ELR (cell line): ENCODE measurements at places on chromosomes 4 and X.
A peak's percentile ranks its signal among the peaks of the same experiment; 100 is the strongest.

- DNase-seq: no peak
Observed at GRCh38 chr4:110108422-110108821, 90.0 kb downstream of the ELOVL6 start.

DNA sequence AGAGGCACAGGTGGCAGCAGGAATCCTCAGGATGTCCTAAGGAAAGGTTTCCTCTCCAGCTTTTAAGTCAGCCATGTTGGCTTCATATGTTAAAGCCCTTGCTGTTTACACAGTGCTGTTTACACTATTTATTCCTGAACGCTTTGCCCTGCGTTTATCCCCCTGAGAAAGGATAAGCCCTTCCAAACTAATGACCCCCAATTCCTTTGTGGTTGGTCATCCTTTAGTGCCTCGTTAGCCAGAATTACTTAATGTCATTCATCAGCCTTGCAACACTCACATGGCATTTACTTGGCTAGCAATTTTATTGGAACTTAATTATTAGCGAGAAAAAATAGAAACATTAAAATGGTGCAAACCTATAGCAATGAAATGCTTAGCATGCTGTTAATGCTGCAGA lies 23.8 kb downstream of the VCX2 start:
- DNase-seq: no peak

DNA sequence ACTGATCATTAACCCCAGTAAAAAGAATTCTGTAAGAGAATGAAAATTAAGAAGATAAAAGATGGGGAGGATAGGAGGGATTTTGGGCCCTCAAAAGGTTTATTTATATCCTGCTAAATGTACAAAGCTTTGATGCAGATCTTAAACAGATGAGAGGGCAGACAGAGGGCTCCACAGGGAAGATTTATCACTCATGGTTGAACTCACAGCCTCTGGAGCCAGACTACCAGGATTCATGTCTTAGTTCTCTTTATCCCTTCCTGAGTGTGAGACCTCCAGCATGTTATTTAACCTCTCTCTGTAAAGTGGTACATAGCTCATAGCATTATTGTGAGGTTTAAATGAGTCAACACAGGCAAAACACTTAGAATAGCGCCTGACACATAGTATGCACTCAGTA lies 74.4 kb downstream of the SOWAHB start:
- no peak for DNase-seq

GRCh38 chrX:53599781-53600396 lies 86.6 kb downstream of the HUWE1 start:
- no peak for DNase-seq

- no peak for DNase-seq
Observed at GRCh38 chr4:137032222-137032621, 500.1 kb downstream of the PCDH18 start.

DNA sequence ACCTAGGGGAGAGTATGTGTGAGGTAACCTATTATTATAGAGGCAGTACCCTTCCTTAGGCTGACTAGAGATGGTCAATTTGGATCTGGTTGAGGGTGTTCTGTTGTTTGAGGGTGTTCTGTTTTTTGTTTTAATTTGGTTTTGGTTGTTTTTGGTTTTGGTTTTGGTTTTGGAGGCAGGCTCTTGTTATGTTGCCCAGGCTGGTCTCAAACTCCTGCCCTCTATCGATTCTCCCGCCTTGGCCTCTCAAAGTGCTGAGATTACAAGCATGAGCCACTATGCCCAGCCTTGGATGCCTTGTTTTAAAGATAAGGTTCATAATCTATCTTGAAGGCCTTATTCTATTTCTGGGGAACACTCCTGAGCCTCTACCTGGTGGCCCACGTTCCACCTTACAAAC lies 912 bp downstream of the CXorf65 start:
- DNase-seq: no peak

- peak; percentile 81 for DNase-seq
Observed at GRCh38 chr4:24042094-24042493, 152.2 kb upstream of the PPARGC1A start.

GRCh38 chrX:6226596-6227452 lies 1.8 kb downstream of the NLGN4X start:
- no peak for DNase-seq

DNA sequence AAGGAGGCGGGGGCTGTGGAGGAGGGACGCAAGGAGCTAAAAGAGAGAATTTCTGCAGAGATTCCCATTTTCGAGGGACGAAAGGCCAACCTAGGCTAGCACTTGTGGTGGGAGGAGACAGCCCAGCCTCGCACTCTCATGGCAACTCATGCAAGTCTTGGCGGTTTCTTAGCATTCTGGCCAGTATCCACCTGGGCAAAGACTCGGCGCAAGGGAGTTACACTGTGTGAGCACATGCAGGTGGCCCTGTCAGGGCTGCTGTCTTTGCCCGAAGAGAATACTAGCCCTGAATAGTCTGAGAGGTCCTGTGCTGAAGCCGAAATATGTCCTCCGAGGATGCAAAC lies 15.5 kb downstream of the MCF2 start:
- peak; percentile 1 for DNase-seq

DNA sequence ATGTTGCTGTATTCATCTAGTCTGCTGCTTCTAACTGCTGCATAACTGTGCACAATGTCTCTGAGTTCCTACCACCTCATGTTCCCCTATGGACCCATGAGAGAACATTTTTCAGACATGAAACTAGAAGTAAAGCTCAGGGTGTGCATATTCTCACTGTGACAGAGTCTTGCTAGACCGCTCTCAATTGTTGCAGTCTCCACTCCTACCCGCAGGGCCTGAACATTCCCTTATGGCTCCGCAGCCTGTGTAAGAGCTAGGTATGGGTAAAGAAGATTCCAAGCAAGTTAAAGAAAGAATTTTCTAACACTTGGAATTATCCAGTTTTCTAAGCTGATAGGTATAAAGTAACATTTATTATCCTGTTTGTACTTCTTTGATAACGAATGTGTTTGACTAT lies 5.4 kb downstream of the OCIAD2 start:
- DNase-seq: no peak

- no peak for DNase-seq
Observed at GRCh38 chr4:182807767-182808548, 109.2 kb downstream of the DCTD start.

- DNase-seq: peak; percentile 89
Observed at GRCh38 chr4:153486281-153487151, 20.4 kb downstream of the TMEM131L start.

GRCh38 chrX:116499780-116500179 lies 37.0 kb upstream of the CT83 start:
- DNase-seq: peak; percentile 1

DNA sequence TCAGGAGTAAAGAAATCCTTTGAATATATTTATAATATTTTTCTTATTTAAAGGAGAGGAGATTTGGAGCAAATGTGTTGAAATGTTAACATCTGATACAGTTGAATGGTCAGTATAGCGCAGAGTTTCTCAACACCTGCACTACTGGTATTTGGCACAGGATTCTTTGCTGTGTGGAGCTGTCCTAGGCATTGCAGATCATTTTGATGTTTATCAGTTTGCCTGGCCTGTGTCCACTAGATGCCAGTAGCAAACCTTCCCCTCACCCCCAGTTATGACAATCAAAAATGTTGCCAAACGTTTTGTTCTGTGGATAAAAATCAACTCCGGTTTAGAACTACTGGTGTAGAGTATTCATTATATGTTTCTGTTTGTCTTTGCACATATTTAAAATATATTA lies 765.3 kb upstream of the SLIT2 start:
- DNase-seq: peak; percentile 38

DNA sequence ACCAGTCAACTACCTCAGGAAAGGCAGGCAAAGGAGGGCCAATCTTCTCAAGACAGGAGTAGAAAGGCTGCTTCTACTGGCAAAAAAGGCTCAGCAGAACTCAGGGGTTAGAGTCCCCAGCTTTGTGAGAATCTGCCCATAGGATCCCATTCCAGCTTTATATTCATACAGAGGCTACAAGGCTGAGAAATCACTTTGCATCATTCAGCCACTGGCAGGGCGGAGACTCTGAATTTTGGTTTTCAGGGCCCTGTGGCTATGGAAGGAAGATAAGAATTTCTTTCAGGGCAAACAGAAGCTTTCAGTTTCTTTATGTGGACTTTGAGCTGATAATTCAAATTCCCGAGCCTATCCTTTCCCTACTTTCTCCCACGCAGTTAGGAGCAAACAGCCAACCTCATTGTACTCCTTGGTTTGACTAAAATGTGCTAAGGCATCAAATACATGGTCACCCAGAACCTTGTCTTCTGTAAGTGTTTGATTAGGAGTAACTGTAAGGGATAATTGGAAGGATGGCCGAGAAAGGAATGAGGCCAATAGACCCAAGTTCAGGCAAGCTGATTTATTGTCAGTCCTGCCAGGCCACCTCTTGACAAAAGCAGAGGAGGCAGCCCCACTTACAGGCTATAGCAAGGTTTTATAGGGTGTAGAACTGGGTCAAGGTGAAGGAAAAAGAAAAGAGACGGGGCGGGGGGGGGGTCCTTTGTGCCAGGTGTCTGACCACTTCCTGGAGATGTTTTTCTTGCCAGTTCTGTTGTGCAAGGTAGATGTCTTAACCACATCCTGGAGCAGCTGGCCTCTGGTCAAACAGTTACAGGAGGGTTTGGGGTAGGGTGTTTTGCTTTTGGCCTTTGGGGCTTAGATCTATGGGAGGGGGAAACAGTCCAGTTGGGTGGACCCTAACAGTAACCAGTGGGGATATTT lies 165.3 kb upstream of the PPP1R2C start:
- DNase-seq: no peak

GRCh38 chr4:144384408-144384807 lies 243.9 kb upstream of the GYPA start:
- no peak for DNase-seq

GRCh38 chr4:2375427-2375826 lies 43.0 kb downstream of the ZFYVE28 start:
- DNase-seq: no peak

DNA sequence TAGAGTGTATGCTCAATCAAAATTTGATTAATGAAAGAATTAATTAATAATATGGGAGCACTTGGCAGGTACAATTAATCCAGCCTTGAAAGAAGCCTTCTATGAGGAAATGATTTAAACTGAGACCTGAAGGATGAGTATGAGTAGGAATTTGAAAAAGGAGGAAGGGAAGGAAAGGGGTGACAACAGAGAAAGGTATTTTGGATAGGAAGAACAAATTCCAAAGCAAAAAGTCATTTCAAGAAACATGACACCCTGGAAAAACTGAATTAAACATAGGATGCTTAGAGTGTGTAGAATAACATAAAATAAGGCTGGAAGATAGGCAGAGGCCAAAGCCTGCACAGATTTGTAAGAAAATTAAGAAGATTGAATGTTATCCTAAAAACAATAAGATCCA lies 29.6 kb downstream of the PHOX2B start:
- DNase-seq: peak; percentile 85

DNA sequence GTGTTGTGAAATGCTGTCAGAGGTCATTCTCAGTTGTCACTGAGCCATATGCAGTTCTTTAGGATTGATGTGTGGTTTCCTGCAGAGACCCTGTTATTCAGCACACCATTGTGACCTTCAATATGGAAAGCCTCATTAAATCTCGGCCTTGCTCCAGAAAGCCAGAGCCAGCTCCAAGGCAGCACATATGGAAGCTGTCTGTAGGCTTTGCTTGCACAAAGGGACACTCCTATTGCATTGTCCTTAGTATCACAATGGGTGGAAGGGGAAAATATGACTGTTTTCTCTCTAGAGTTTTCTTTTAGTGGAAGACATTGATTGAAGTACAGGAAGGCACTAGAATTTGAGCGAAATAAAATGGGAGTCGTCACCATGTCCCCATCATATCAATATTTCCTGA lies 179.0 kb downstream of the CEP135 start:
- DNase-seq: no peak

- peak; percentile 20 for DNase-seq
Observed at GRCh38 chr4:48654015-48654664, 125.9 kb downstream of the FRYL start.

- no peak for DNase-seq
Observed at GRCh38 chr4:138702190-138702824, 313.3 kb upstream of the NOCT start.

- peak; percentile 58 for DNase-seq
Observed at GRCh38 chr4:57291911-57292310, 181.7 kb upstream of the IGFBP7 start.

DNA sequence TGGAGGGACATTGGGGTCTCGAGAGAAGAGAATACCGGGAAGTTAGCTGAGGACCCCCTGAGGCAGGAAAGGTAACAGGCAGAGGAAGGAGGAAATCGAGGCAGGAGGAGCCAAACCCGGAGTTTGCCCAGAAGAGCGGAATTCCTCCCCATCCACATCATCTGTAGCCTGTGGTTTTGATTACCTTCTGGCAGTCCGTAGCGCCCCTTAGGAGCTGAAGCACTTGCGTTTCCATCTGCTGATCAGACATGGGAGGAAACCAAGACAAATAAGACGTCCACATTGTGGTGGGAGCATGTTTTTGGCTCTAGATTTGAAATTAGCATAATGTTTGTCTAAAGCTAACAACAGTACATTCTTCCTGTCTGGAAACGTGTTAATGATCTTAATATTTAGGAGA lies 26.8 kb upstream of the HMX1 start:
- DNase-seq: no peak

DNA sequence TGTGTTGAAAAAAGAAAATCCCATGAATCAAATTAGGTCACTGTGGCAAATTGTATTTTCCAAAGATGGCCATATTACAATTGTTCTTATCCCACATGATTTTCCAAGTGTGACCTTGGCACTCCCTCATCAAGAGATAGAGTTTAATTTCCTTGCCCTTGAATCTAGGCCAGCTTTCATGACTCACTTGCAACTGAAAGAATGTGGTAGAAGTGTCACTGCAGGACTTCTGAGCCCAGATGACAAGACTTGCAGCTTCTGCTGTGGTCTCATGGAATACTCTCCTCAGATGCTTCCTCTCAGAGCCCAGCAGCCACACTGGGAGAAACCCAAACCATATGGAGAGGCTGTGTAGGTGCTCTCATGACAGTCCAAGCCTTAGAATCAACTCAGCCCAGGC lies 139.0 kb downstream of the ADAMTS3 start:
- peak; percentile 25 for DNase-seq

DNA sequence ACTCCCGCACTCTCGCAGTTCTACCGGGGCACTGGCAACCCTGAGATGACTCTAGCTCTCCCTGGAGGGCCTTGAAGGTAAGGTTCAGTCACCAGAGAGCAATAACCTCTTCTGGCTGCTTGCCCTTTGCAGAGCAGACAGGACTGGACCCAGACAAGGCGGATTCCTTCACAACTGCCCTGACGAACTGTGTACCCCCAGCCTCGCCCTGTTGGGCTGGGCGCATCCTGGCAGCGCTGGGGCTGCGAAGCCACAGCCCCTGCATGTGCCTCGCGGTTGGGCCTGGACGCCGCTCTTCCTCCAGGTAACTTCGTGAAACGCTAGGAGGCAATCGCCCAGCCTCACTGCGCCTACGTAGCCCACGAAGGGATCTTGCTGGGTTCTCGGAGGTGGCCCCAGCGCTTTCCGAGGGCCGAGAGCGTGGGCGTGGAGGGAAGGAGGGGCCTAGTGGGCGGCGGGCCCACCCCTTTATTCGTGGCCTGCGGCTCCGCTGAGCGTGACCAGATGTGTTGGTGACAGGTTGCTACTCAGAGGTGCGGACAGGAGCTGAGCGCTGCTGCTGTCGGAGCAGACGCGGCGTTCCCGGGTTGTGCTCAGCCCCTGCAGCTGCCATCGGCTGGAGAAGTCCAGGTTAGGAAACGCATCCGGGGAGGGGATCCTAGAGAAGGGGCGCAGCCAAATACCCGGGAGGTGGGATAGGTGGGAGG lies 1.9 kb upstream of the MAMLD1 start:
- peak; percentile 27 for DNase-seq
